ENCODE measurements at places on chromosomes 7 and 10. TPM values are rescaled to one million over a fixed set of nuclear protein-coding genes. Genes with fewer than 3 reads are reported as not detected.

The DMTF1 gene
- 132 TPM for total RNA-seq

GRCh38 chr10:121580276-121581116, 17.7 kb downstream of the FGFR2 start:
- no peak for DNase-seq

DNA sequence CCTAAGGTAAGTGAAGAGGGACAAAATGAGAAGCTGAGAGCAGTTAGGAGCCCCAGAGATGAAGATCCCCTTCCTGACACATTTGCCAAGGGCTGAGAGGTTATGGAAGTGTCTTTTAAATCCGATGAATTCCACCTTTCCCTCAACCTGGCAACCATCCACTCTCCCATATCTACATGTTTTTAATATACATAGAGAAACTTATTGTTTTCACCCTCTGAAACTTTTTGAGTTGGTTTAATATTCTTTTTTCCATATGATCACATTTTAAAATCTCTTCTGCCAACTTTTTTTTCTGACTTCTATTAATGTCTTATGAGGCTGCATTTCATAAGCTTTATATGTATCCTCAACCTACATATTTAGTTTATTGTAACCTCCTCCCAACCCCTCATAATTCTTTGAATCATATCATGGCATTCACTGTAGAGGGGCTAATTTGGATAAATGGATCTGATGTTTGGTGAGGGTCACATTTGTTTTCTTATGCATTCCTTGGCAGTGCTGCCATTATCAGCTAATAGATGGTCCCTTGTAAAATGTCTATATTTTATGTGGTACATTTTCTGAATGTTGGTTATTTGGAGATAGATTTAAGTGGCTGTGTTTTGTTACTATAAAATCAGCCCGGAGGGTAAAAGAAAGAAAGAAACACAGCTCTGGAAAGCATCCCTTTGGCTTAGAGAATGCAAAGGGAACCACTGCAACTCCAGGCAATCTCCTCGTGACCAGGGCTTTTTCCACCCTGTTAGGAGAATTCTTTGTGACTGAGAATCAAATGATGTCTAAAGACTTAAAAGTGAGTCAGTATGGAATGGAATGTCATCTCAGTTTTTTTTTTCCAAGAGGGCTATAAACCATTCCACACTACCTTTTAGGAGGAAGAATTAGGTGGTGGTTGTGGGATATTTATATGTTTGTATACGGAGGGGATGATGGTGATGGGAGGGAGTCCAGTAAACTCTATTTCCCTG, 334.4 kb downstream of the SUGCT start:
- no peak for DNase-seq

The AKR1C4 gene
- not detected for total RNA-seq
